AG08396 (cell line): ENCODE measurements at places on chromosomes 12 and 14.

DNA sequence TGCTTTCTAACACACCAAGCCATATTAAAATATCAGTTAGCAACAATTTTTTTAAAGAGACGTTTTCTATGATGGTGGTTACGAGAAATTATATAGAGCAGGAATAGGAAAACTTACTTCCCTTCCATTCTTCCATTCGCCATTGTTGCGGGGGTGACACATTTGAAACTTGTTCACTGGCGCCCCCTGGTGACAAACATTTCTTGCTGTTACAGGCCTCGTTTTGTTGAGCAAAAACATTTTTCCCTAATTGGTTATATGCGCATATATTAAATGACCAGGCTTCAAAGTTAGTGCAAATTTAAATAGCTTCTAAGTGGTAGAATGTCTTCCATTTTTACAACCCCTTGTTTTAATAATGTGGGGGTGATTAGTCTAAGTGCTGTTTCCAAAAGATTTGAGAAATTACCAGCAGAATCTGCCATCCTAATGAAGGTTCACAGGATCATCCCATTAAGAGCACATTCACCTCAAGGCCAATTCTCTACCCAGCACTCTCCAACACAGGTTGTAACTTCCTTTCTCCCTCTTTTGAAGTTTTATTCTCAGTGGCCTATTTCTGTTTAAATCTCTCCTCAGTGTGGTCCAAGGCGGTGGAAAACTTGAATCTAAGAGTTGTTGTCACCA lies 1124.7 kb downstream of the FLRT2 start:
- no peak for DNase-seq

DNA sequence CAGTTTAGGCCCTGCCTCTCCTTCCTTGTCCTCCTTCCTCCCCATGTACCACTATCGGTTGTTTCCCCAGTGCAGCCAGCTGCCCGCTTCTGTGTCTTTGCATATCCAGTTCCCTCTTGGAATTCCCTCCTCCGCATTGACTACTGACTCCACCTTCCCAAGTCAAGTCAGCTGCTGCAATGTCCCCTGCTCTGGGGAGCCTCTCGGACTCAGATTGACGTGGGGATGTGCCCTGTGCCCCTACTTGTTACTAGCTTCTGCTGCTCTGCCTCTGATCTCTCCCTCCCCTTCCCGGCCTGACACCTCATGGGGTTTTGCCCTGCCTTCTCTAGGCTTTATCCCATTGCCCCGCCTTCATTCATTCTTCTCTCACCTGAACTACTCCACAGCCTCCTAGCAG lies 2.1 kb upstream of the CD9 start:
- DNase-seq = no peak

- no peak for DNase-seq
These were observed 8.3 kb downstream of the DBX2 start for GRCh38 chr12:45042599-45042998.

DNA sequence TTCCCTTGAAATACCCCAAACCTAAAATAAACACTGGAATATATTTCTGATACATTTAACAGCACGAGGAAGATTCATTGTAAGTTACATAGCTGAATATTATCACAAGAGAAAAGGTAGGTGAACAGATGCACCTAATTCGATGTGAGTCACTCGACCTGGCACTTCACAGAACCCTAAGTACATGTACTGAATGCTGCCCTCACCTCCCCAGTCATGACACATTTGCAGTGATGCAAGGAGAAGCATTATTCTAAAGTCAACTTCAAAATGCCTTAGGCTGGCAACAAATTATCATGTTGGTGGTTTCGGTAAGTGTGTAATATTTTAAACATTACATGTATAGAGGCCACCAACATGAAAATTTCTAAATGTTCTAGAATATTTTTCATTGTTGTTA lies 35.2 kb upstream of the TMTC2 start:
- no peak for DNase-seq

DNA sequence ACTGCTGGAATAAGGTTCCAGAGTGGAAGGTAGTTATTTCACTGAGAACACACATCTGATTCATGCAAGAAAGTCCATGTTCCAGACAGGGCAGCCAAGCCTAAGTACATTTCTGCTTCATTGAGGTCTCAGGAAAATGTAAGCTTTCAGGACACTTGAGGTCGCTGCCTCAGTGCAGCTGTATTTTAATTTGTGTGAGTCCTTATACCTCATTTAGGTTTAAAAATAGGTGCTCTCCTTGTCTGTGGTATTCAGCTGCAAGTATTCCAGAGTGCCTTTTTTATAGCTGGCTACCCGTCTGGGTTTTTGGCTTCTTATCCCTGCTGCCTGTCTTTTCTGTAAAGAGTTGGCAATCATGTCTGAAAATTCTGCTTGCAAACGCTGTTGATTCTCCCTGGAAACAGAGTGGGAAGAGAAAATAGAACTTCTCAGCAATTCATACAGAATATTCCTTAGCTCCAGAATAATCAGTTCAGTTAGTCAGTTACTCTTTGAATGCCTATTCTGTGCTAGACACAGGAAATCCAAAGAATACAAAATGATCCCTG lies 45.3 kb upstream of the PLBD1 start:
- DNase-seq = no peak

GRCh38 chr14:48792376-48793024 lies 793.7 kb downstream of the RPS29 start:
- peak; percentile 11 for DNase-seq

DNA sequence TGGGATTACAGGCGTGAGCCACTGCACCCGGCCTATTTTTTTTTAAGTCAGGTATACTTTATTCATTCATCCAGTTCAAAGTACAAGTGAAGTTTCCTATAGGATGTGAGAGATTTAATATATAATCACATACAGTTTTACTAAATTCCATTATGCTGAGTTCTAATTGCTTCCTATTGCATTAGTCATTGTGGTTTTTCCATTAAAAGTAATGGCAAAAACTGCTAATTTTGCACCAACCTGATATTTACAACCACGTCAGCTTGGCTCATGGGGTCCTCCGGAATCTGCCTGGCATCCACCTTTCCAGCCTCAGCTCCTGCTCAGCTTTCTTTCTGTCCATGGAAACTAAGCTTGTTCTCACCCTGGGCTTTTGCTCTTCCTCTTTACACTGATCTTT lies 67.0 kb upstream of the CSRP2 start:
- peak; percentile 28 for DNase-seq

GRCh38 chr14:83071888-83072501 lies 1538.3 kb upstream of the SEL1L start:
- DNase-seq = no peak

DNA sequence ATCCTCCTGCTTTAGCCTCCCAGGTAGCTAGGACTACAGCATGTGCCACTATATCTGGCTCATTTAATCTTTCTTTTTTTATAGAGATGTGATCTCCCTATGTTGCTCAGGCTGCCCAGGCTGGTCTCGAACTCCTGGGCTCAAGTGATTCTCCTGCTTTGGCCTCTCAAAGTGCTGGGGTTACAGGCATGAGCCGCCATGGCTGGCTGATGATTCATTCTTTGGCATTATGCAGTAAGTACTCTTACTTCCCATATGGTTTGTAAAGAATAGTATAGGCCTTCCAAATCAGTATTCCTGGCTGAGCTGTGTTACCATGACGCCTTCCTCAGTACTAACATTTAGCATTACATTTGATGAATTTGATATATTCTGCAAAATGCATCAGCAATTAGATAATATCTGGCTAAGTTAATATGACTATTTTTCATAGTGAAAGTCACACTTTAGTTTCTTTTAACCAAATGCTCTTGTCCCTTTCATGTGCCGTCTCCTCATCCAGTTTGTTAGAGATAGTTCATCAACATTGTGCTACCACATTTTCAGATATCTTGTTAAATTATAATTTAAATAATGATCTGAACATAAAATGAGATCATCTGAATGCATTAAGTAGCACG lies 3.2 kb upstream of the MIA2 start:
- no peak for DNase-seq

- DNase-seq = no peak
These were observed 188.9 kb downstream of the ADAMTS20 start for GRCh38 chr12:43362910-43363694.

DNA sequence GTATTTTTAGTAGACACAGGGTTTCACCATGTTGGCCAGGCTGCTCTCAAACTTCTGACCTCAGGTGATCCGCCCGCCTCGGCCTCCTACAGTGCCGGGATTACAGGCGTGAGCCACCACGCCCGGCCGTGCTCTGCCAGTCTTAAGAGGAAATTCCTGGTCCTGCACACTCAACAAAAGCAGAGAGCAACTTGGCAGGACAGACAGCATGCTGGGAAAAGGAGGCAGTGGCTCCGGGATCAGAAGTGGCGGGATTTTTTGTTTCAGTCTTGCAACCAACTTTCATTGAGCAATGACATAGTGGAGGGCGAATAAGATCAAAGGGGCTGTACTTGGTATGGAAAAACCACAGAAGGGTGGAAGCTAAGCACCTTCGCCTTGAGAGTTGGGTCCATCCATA lies 2.1 kb downstream of the CKAP4 start:
- peak; percentile 75 for DNase-seq

GRCh38 chr12:48122065-48122834 lies 3.1 kb downstream of the PFKM start:
- DNase-seq = no peak

- DNase-seq = no peak
These were observed 63.7 kb upstream of the ZFP36L1 start for GRCh38 chr14:68856572-68856971.

DNA sequence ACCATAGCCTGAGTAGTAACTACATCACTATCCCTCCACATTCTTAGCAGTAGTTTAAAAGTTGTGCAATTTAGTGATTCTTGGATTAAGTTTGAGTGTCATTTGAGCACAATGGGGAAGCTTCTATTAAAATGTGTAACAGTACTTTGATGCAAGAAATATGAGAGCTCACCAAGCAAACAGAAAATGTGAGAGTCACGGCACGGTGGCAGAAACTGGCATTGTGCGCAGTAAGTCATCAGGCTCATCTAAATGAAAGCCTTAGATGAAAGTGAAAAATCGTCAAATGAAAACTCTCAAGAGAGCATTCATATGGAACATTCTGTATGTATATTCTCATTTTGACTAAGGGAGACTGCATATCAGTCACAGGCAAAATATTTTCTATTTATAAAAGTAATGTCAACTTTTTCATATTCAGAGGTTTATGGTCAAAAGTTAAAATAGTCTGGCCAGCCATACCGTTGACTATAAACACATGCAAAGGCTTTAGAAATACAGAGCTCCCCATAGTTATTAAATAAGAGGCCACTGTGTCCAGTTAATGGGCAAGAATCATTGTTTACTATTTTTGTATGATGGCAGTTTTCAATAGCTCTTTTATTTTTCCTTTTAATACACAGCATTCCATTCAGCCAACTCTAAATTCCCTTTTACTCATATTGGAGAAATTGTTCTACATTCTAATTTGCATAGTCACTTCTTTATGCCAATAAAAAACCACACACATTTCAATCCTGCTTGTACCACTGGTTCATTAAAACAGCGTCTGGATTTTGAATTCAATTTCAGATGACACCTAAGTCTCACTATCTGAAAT lies 167.9 kb downstream of the PRKD1 start:
- no peak for DNase-seq

- no peak for DNase-seq
These were observed 92.7 kb upstream of the PRMT8 start for GRCh38 chr12:3398196-3398789.

DNA sequence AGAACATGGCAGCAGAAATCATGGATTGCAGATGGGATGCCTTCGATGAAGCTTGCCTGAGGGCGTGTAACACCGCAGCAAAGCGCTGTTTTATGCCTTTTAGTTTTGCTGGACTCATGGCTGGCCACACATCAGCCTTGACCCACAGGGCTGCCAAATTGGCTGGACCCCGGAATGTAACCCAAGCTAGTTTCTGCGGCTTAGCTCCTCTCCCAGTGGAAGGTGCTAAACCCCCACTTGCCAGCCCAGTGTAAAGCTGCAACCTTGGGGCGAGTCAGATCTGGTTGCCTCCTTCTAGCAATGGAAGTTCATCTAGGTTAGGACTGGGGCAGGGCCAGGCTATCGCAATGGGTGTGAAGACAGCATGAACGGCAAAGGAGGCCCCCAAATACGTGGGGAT lies 38.3 kb downstream of the MEG3 start:
- DNase-seq = no peak

DNA sequence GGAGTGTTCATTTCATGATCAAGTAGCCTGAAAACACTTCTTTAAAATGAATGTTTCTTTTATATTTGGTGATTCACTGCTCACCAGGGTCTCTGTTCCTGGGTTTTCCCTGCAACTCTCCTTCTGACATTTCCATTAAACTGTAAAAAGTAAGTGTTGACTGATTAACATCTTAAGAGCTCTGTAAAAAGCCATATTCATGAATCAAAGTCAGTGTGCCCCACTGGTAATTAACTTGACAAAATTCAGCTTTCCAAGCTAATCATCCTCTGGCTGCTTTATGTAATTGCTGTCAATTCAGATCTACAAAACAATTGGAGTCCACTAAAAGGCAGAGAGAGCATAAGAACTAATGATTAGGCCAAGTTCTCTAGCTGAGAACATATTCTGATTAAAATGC lies 41.6 kb downstream of the CNTN1 start:
- DNase-seq = no peak

DNA sequence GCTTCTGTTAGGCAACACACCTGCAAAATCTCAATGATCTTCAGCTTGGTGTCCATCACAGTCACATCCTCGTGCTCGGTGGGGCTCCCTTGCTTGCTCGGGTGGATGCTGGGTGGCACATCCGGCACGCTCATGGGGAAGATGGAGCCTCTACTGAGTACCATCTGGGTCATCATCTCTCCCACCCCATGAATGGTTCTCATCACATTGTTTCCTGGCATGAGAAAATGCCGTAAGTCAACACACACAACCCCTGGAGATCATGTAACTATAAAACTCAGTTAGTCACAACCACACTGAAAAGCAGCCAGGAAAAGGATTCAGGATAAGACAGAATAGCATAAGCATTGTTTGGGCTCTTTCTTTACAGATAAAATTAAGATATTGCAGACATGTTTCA lies 201.1 kb downstream of the ITPR2 start:
- no peak for DNase-seq

GRCh38 chr14:41171045-41171444 lies 435.6 kb upstream of the LRFN5 start:
- no peak for DNase-seq

GRCh38 chr12:85405262-85405661 lies 125.2 kb downstream of the ALX1 start:
- no peak for DNase-seq

DNA sequence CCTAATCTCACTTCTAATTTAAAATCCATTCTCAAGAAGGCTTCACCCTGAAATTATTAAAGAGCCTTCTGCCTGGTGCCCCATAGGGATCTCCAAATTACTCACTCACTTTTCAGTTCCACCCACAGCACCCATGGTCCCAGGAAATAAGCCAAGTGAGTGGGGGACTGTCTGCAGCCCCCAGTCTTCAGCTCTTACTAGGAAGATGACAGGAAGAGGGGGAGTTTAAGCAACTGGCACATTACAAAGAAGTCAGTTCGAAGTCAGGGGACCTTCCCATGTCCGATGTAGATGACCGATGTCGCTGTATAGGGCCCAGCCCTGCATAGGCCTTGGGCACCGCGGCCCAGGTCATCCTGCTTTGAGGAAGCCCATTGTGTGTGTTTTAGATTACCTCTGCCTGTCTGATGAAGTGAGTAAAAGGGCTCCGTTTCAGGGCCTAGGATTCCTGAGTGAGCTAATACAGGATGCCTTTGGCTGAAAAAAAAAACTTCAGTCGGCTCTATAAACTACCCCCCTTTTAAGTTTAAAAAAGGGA lies 1.9 kb downstream of the ACTN1 start:
- DNase-seq = no peak

- DNase-seq = no peak
These were observed 100.2 kb downstream of the EPS8 start for GRCh38 chr12:15688838-15689625.
